IMR-90 (cell line): ENCODE measurements at places on chromosomes 3 and 15. TPM values are rescaled to one million over a fixed set of nuclear protein-coding genes. Genes with fewer than 3 reads are reported as not detected.
A peak's percentile ranks its signal among the peaks of the same experiment; 100 is the strongest.

DNA sequence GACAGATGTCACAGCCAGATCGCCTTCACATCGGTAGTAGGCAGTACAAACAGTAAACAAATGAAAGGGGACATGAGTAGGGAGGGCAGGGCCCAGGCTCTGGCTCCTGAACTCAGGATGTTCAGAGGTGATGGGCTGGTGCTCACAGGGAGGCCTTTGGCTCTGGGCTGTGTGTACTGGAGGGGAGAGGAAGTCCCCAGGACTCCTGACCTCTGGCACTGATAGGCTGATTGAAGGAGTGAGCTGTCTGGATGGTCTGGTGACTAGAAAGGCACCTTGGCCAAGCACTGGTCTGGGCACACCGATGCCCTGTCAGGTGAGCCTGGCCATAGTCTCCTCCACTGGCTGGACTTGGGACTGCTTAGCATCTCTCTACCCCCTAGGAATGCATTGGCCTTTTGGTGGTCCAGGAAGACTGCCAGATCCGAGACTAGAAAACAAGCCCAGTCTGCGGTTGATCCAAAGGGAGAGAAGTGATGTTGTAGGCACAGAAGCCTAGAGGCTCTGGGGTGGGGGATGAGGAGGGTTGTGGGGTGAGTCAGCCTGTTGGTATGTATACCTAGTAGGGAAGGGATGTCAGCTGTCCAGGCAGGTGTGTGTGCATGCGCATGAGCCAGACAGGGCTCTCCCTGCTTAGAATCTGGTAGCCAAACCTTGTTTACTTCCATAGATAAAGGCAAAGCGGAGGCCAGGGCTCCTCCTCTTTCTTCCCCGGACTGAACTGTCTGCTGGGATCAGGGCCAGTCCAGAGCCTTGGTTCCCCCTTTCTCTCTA lies 1.9 kb downstream of the SPINT1 start:
- no peak for DNase-seq

DNA sequence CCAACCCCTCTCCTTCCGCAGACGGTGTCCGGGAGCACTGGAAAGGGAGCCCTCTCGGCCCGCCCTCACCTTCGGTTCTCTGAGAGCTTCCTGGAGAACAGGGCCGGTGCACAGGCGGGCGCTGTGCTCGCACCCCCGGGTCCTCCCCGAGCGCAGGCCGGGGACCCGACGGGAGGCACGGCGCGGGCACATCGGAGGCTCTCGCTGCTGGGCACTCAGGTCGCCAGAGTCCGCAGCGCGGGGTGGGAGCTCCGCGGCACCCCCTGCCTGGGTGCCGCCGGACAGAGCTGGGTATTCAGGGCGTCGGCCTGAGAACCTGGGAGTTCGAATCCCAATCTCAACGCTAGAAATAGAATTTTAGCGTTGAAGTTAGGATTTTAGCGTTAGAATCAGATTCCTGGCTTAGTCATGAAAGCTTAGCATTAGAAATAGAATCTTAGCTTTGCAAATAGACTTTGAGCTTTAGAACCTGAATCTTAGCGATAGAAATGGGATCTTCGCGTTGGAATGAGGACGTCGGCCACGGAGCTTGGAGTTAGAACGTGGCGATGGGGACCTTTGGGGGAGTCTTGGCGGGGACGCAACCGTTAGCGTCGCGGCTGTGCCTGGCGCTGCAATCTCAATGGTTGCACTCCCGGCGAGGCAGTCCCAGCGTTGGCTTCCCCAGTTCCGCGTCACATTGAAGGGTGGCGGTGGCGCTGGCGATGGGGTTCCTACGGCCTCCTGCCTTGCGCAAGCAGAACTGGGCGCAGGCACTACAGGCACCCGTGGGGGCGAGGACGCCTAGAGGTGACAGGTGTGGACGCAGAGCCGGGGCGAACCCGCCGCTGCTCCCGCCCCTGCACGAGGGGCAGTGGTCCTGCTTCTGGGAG lies 549 bp downstream of the TRH start:
- DNase-seq, result no peak

NPAP1 gene
- not detected in 2 replicates for polyA plus RNA-seq

GRCh38 chr15:49622561-49622960 lies 1.7 kb downstream of the DTWD1 start:
- no peak for DNase-seq

LIPH gene
- polyA plus RNA-seq, result 0.17 and 0.27 TPM in 2 replicates

MTFMT gene
- 7.3 and 8.9 TPM in 2 replicates for polyA plus RNA-seq

DNA sequence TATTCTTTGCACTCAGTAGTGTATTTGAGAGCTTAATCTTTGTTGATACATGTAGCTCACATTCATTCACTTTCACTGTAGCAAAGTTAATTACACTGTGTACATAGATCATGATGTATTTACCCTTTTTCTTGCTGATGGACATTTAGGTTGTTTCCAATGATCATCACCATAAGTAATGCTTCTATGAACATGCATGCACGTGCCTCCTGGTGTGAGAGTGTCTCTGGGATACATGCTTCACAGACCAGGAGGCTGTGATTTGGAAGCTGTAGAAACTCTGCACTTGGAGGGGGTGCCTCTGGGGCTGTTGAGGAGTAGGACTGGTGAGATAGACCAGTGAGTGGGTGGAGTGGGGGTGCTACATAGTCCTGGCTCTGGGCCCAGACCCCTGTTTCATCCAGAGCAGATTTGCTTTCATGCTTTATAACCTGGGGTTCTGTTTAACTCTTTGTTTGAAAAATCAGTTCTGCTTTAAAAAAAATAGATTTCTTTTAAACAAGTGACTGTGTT lies 18.2 kb upstream of the SMAD3 start:
- DNase-seq, result no peak

GRCh38 chr3:84980011-84980410 lies 21.2 kb downstream of the CADM2 start:
- DNase-seq, result no peak

GRCh38 chr15:58678683-58679082 lies 70.8 kb downstream of the ADAM10 start:
- peak; percentile 31 for DNase-seq

RETNLB gene
- not detected in 2 replicates for polyA plus RNA-seq

- peak; percentile 75 for DNase-seq
These were observed 162.9 kb downstream of the ITPR1 start for GRCh38 chr3:4656059-4656458.

GRCh38 chr15:36612063-36612788 lies 32.8 kb downstream of the CDIN1 start:
- DNase-seq, result peak; percentile 97

MESP1 gene
- 0.10 and 0.13 TPM in 2 replicates for polyA plus RNA-seq

IGF2BP2 gene
- polyA plus RNA-seq, result 20.3 and 23.4 TPM in 2 replicates

DNA sequence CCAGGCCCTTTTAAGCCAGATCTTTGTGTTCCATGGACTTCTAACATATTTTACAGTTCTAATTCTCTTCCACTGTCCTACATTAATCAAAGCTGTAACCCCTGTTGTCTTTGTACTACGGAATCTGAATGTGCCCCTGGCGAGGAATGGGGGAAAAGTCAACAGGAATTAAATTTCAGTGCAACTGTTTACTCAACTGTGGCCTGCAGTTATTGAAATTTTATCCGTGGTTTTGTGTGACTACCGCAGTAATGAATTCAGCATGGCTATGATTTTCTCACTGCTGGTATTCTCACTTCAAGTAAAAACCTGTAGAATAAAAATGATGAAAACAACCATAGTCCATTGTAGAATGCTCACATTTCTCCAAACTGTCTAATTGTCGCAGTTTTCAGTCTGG lies 388.0 kb downstream of the FOXP1 start:
- DNase-seq, result peak; percentile 86

- peak; percentile 86 for DNase-seq
These were observed at the start of gene TFRC for GRCh38 chr3:196081834-196082618. Gene TFRC (minus strand): TSS chr3:196082090. CDS start chr3:196077099, 4,991 bp downstream.

DNA sequence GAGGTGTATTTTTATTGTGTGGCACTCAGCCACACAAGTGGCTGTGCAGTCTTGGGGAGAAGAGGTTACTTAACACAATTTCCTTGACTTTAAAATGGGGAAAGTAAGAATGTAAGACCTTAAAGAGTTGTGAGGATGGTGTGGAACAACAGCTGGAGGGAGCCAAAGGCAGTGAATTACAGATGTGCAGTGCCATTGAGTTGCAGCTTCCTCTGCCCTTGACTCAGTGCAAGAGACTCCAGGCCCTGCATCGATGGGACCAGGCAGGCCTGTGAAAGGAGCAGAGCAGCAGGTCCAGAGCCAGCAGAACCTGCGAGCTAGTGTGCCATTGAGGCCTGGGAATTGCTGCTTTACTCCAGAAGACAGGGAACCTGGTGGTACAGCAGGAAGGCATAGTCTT lies 27.2 kb downstream of the EEFSEC start:
- no peak for DNase-seq

- DNase-seq, result no peak
These were observed 498.6 kb downstream of the NAALADL2 start for GRCh38 chr3:175357758-175358157.

- DNase-seq, result peak; percentile 84
These were observed 687.0 kb upstream of the NECTIN3 start for GRCh38 chr3:110384601-110385000.

DNA sequence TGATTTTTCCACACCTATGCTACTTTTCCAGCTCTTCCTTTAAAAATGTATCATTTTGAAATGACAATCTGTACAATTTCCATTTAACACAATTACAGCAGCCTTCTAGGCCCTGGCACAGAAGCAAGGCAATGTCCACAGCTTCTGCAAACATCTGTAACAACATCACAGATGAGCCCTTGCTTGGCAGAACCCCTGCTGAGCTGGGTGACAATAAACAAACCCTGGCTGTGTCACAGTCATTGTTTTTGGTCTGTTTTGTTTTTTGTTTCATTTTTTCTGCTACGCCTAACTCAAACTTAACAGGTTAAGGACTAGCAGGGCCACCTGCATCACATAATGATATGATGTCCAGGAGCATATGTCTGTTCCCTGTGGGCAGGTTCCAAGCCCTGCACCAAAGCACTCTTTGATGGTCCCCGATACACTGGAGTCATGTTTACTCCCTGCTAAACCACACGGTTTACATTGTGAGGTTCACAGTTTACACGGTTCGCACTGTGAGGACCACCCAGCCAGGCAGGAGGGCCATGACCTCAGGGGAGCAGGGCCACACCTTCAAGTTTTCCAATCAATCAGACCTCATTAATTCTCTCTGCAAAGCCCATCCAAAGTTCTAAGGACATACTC lies 186.8 kb upstream of the CHRNA7 start:
- DNase-seq, result no peak

GRCh38 chr15:60568301-60568742 lies 89.4 kb upstream of the ICE2 start:
- DNase-seq, result no peak

C2CD4B gene
- polyA plus RNA-seq, result not detected in 2 replicates

P2RY13 gene
- not detected in 2 replicates for polyA plus RNA-seq

CFAP100 gene
- not detected in 2 replicates for polyA plus RNA-seq

DNA sequence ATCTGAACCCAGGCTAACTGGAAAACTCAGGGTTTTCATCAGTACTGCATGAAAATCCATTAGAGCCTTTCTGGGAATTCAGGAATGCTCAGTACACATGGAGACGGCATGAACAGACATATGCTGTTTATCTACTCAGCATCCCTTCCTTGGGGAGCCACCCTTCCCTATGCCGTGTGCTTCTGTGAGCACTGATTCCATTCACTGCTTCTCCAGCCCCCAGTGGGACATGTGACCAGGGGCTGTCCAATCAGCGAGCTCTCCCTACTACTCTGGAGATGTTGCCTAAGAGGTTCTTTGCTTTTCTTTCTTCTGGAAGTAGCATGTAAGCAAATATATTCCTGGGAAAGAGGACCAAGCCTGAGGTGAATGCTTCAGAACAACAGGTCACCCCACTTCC lies 5.6 kb upstream of the PCOLCE2 start:
- no peak for DNase-seq

INKA1 gene
- 4.5 and 5.4 TPM in 2 replicates for polyA plus RNA-seq

DNA sequence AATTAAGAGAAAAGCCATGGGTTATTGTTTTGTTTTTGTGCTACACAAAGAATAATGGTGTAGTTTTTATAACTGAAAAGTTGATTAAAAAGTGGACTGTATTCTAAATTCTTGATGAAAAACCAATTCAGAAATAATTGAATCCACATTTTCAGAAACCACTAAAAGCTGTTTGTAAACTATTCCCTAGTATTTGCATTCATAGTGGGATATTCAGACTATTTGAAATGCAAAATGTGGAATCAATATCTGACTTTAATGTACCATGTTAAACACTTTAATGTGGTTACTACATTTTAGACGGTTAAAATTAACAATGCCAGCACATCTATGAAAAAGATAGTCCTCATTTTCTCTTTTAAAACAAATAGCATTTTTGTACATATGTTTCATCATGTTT lies 104.6 kb downstream of the ZIC4 start:
- no peak for DNase-seq

DUOXA1 gene
- 0.02 TPM in 1 of 2 replicates, not detected in the other for polyA plus RNA-seq

GOLGA8K gene
- not detected in 2 replicates for polyA plus RNA-seq

DNA sequence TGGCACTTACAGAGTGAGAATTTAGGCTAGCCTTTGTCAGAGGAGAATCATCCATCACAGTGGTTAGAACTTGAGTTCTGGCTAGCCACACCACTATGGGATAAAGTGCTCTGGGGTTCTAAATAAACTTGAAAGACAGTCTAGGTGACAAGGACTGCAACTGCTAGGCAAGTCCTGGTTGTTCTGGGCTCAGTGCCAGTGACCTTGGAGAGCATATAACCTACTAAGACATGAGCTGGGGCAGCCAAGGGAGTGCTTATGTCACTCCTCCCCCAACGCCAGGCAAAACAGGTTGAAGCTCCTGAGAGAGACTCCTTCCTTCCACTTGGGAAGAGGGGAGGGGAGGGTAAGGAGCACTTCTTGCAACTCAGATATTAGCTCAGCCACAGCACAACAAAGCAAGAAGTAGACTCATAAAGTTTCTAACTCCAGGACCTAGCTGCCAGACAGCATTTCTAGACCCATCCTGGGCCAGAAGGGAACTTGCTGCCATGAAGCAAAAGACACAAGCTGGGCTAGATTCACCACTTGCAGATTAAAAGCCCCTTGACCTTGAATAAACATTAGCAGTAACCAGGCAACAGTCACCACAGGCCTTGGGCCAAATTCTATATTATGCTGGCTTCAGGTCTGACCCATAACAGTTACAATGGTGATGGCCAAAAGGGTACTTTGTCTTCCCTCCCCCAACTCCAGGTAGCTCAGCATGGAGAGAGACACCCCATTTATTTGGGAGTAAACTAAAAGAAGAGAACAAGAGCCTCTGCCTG lies 963.7 kb downstream of the PLOD2 start:
- DNase-seq, result no peak

GRCh38 chr3:16079519-16079918 lies 95.0 kb upstream of the GALNT15 start:
- DNase-seq, result peak; percentile 58
